ENCODE measurements at places on chromosomes 13 and 19. TPM values are rescaled to one million over a fixed set of nuclear protein-coding genes. Genes with fewer than 3 reads are reported as not detected.
A peak's percentile ranks its signal among the peaks of the same experiment; 100 is the strongest.

The SYT5 gene
- polyA plus RNA-seq, result 0.11 TPM

GRCh38 chr19:15330801-15331418, 1.4 kb downstream of the BRD4 start:
- DNase-seq, result no peak

DNA sequence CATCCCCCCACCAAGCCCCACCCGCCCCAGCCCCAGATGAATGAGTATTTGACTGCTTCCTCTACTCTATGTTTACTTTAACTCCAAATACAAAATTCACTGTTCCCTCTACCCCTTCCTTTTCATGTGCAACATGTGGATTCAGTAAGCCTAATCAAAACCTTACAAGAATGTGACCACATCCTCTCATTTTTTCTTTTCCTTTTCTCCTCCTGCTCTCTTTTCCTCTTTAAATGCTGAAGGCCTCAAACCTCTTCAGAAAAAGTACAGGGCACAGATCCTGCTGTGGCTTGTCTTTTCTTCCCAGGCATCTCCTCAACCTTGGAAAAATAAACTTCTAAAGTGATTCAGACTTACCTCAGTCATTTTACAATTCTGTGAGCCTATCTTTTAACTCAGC, 119.0 kb downstream of the MYCBP2 start:
- no peak for DNase-seq

DNA sequence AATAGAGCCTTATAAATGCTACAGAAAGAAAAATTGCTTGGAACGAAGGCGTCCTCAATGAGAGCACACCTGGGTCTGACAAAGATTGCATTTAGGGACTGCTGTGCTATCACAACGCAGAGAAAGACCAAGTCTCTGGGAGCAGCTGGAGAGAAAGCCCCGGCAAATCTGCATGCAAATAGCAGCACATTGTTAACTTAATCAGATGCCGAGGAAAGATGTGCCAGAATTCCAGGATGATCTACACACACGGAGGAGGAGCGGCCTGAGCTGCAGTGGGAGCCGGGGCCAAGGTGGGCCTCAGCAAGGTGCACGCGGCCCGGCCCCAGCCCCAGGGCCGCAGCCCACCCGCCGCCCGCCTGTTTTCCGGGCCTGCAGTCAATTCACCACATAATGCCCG, 1.4 kb downstream of the ZNF536 start:
- DNase-seq, result no peak

GRCh38 chr19:42176990-42177685, 40.3 kb downstream of the DEDD2 start:
- DNase-seq, result peak; percentile 34

The WTIP gene
- polyA plus RNA-seq, result 30.6 TPM

- no peak for DNase-seq
These were observed 78.6 kb downstream of the DCT start for GRCh38 chr13:94400874-94401273.

DNA sequence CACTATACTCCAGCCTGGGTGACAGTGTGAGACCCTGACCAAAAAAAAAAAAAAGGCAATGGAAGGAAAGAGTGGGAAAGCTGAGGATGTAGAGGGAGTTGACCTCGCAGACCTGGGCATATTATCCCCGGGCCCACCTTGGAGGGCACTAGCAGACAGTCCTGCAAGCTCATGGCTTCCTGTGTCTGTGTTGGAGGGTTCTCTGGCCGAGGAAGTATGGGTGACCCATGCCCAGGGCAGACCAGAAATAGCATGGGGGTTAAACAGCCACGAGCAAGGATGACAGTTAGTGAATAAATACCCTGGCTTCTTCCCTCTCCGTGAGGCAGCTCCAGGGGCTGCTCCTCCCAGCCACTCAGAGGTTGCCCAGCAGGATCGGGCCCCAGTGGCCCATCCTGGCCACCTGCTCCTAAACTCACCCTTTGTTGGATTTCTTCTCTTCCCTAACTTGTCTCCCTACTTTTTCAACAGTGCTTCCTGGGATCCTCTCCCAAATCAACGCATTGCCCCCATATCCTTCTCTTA, 485.8 kb downstream of the ZNF536 start:
- DNase-seq, result no peak

The EFNA2 gene
- polyA plus RNA-seq, result 3.6 TPM

The MEF2B gene
- 2.9 TPM for polyA plus RNA-seq

The SH2D3A gene
- polyA plus RNA-seq, result 5.5 TPM

The ANGPTL8 gene
- 0.34 TPM for polyA plus RNA-seq

- DNase-seq, result peak; percentile 78
These were observed 303.6 kb upstream of the ZNF507 start for GRCh38 chr19:32041681-32042292.

- DNase-seq, result no peak
These were observed 1047.9 kb upstream of the SLC10A2 start for GRCh38 chr13:104114101-104114500.

Measured in renal cortex interstitium (tissue), 15 donors.